ENCODE measurements at places on chromosomes 12 and 14. TPM values are rescaled to one million over a fixed set of nuclear protein-coding genes. Genes with fewer than 3 reads are reported as not detected.

The WDHD1 gene
- total RNA-seq = 67.3 TPM

GRCh38 chr12:91361864-91362263, 179.2 kb upstream of the DCN start:
- no peak for DNase-seq

GRCh38 chr14:56137453-56137807, 19.2 kb downstream of the PELI2 start:
- DNase-seq = no peak

- DNase-seq = peak; percentile 73
Measured at GRCh38 chr14:64812412-64812811, 67.3 kb downstream of the SPTB start.

The CAPZA3 gene
- total RNA-seq = not detected

- DNase-seq = no peak
Measured at GRCh38 chr12:111826316-111826715, 15.7 kb upstream of the MAPKAPK5 start.

DNA sequence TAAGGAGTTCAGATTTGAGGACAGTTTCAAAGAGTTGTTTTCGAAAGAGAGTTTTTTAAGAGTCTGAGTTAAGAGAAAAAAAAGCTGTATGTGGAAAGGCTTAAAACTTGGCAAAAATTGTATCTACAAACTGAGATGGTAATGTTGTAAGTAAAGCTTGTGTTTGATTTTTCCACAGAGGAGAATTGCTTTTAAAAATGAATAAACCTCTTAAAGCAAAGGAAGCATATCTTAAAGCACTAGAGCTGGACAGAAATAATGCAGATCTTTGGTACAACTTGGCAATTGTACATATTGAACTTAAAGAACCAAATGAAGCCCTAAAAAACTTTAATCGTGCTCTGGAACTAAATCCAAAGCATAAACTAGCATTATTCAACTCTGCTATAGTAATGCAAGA, 50.3 kb downstream of the TMTC3 start:
- DNase-seq = no peak

The MTERF2 gene
- total RNA-seq = 7.0 TPM

- no peak for DNase-seq
Measured at GRCh38 chr12:129351481-129351880, 498.2 kb downstream of the GLT1D1 start.

DNA sequence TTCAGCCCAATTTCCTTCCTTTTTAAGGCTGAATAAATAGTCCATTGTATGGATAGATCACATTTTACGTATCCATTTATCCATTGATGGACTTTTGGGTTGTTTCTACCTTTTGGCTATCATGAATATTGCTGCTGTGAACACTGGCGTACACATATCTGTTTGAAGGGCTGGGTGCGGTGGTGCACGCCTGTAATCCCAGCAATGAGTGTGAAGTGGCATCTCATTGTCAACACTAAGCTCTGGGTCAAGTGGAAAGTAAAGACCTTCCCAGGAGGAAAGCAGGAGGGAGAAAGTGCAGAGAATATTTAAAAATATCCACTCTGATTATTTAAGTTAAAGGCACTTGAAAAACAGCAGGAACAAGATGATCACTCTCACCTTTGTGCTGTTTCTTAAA, 11.7 kb upstream of the PLA2G1B start:
- DNase-seq = no peak

The IL23A gene
- total RNA-seq = 2.9 TPM

GRCh38 chr12:86052921-86053320, 178.8 kb downstream of the NTS start:
- no peak for DNase-seq

- no peak for DNase-seq
Measured at GRCh38 chr14:37819155-37820015, 224.0 kb downstream of the TTC6 start.

GRCh38 chr12:118436986-118437385, 60.6 kb downstream of the SUDS3 start:
- DNase-seq = no peak

DNA sequence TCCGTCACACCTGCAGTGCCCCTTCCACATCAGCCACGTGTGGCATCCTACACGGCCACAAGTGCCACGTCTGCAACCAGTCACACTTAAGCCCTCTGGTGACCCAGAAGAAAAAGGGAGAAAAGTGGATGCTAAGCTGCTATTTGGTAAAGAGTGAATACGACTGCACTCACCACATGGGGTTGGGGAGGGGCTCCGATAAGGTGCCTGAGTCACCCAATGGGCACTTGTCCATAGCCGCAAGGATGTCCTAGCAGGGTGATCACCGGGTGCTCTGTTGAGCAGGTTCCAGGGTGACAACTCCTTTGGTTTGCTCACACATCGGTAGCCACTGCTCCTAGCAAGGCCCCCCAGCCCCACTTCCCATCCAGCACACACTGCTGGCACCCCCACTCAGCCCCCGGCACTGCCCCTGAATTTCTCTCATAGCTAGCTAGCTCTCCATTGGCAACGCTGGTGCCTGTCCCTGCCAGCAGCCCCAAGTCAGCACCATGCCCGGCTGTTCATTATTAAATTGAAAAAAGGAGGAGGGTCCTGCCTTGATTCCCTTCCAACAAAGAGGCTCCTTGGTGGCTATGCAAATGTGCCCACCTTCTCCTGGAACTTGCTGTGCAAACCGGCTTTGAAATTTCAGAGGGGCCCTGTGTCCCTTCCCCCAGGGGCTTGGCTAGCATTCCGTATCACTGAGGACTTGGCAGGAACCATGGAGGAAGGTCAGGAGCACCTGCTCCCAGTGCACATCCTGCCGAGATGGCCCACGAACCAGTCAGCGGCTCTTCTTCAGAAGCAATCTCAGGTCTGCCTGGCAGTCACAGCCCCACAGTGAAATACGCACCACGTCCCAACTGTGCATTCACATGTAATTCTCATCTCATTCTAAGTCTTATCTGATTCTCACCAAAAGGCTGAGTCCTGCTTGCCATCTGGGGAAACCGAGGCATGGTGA, 227.7 kb upstream of the DIO3 start:
- DNase-seq = no peak

GRCh38 chr14:28949503-28949902, 182.9 kb downstream of the FOXG1 start:
- DNase-seq = no peak

The INSM2 gene
- not detected for total RNA-seq

DNA sequence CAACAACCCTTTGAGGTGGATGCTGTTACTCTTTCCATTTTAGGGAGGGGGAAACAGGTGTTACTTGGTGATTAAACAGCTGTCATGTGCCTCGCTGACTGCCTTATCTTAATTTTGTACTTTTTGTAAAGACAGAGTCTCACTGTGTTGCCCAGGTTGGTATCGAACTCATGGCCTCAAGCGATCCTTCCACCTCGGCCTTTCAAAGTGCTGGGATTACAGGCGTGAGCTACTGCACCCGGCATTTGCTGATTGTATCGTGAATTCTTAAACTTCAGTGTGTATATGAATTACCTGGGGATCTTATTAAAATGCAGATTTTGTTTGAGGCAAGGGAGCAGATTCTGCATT, 659 bp downstream of the PSMD9 start:
- DNase-seq = no peak

- DNase-seq = no peak
Measured at GRCh38 chr14:32561520-32561919, 232.4 kb downstream of the AKAP6 start.

The TMEM121 gene
- total RNA-seq = 0.81 TPM

DNA sequence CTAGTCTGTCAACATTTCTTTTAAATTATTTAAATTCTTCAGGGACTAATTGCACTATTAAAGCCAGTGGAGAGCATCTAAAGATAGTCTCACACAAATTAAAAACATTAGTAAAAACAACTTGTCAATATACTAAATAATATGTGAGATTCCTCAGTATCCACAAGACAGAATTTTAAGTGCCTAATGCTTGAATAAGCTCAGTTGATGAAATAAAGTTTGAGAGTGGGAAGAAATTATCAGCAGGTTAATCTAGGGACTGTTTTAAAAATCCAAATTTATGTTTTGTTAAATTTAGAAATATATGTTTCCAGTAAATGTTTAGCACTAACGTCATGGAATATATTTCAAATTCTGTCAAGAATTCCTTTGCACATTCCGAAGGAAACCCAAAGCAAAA, 105.2 kb downstream of the SLC41A2 start:
- DNase-seq = no peak

- no peak for DNase-seq
Measured at GRCh38 chr12:84361651-84362551, 550.7 kb downstream of the SLC6A15 start.

The SYNDIG1L gene
- 1.9 TPM for total RNA-seq

The TGM1 gene
- 5.2 TPM for total RNA-seq

- DNase-seq = no peak
Measured at GRCh38 chr12:83808591-83808990, 1104.0 kb downstream of the SLC6A15 start.

DNA sequence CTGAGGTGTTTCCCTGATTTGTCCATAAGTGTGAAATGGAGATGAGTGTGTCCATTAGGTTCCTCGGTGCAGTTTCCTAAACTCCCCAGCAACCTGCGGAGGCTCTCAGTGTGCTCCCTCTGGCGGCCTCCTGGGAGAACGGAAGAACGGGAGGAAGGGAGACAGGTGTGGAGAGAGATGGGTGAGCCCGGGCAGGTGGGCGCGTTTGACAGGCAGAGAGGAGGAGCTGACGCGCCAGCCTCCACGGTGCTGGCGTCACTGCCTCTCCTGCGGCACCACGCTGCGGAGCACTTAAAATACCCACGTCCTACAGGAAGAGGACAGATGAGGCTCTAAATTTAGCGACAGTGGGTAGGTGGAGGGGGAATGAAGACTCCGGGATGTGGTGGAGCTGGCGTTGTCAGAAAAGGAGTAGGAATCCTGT, 26.8 kb upstream of the PEX5 start:
- DNase-seq = peak; percentile 73

DNA sequence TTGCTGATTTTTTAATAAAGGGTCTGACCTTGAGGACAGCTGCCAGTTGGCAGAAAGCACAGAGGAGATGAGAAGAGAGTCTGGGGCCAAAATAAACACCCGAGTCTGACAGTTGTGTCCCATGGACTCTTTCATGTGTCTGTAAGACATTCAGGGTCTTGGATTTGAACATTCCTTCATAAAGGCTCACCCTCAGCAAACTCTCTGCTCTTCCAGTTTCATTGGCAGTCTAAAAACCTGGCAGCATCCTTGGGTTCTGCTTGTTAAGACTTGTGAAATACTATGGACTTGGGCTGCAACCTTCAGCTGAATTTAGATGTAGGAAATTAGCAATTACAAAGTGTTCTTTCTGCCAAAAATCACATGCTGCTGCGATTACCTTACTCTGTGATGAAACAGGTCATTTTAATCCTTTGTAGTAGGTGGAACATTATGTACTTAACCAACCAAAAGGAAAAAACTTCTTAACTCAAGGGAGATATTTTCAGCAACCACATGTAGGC, 32.0 kb upstream of the LMNTD1 start:
- no peak for DNase-seq

DNA sequence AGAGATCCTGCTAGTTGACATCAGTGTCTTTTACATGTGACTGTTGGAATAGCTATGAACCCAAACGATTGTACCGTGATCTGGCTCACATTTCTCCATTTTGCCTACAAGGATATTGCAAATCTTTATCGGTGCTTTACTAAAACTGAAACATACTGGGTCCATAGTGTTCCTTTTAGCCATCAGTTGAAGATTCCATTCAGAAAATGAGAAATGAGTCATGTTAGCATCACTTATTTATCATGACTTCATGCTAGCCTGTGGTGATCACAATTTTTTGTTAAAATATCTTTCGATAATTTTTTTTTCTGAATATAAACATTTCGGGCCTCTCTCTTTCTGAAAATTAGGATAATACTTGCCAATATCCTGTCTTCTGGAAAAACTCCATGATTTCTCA, 210.3 kb downstream of the EGLN3 start:
- no peak for DNase-seq

The DCN gene
- total RNA-seq = 2.0 TPM

DNA sequence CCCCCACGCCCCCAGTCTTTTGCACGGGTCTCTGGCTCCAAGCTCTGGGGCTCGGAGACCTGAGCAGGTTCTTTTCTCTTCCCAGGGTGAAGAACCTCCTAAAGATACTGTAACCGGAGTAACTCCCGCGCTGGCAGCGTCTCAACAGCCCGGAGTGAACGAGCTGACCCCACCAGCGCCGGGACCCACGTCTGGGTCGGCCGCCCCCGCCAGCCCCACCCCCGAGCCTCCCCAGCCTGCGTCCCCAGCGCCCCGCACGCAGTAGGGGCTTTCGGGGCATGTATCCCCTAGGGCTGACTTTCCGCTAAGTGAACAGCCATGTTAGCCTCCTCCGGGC, 858 bp downstream of the SLC35F4 start:
- DNase-seq = no peak

- no peak for DNase-seq
Measured at GRCh38 chr12:71159264-71159663, 1.5 kb upstream of the TSPAN8 start.

GRCh38 chr12:1117970-1118563, 127.0 kb downstream of the ERC1 start:
- peak; percentile 66 for DNase-seq

- no peak for DNase-seq
Measured at GRCh38 chr14:73997108-73997943, 21.8 kb downstream of the ENTPD5 start.

The LTA4H gene
- total RNA-seq = 172 TPM

DNA sequence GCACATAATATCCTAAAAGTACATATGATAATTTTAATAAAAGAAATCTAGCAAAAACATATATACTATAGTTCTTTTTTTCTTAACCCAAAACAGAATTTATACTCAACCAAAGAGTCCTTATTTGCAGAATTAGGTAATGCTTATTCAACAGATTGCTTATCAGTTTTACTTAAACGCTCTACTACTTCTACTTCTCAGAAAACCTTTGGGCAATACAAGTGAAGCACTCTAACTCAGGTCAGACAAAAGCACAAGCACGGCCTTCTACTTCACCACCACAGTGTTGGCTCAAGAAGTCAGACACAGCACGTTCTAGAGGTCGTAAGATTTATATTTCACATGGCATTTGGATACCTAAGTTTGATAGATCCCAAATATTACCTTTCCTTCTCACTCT, 29.2 kb downstream of the DICER1 start:
- DNase-seq = no peak

The CPM gene
- total RNA-seq = 0.66 TPM

GRCh38 chr12:78146365-78146772, 315.7 kb downstream of the NAV3 start:
- DNase-seq = no peak

The HOXC9 gene
- total RNA-seq = not detected

DNA sequence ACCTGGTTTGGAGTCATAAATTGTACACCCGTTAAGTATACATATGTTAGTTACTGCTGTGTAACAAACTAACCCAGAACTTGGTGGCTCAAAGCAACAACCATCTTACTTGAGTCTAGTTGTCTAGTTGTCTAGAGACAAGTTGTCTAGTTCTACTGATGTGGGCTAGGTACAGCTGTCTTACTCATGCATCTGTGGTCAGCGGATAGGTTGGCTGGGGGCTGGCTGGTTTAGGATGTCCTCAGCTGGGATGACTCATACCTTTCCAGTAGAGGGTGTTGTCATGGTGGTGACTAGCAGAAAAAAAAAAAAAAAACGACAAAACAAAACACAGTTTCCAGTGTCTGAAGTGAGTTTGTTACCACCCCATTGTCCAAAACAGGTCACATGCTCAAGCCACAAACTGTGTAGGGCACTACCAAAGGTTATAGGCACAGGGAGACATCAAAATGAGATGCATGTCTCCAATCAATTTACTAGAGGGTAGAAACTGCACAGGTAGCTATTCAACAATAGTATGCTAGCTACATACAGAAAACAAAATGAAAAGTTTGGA, 680.3 kb downstream of the MED13L start:
- DNase-seq = no peak

Data from WTC11 (cell line).